T-helper 1 cell (primary cell): ENCODE measurements at places on chromosomes 7 and 10.

- no peak for DNase-seq
Observed at GRCh38 chr7:139811066-139811465, 18.0 kb upstream of the TBXAS1 start.

- DNase-seq = no peak
Observed at GRCh38 chr10:129970465-129971364, 6.6 kb upstream of the EBF3 start.

DNA sequence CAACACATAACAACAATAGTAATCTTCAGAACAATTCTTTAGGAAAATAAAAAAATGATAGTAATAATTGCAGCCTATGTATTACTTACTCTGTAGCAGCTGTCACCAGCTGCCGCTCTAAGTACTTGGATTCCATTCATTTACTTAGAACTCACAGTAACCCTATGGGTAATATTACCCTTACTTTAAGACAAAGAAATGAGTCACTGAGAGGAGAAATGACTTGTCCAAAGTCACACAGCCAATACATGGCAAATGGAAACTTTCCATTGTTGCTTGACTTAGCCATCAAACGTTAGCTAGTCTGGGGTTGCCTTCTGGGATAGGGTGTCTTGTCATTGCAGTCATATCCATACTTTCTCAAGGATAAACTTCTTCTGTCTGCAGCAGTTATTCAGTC lies 3.6 kb downstream of the CCNY start:
- DNase-seq = peak; percentile 75

DNA sequence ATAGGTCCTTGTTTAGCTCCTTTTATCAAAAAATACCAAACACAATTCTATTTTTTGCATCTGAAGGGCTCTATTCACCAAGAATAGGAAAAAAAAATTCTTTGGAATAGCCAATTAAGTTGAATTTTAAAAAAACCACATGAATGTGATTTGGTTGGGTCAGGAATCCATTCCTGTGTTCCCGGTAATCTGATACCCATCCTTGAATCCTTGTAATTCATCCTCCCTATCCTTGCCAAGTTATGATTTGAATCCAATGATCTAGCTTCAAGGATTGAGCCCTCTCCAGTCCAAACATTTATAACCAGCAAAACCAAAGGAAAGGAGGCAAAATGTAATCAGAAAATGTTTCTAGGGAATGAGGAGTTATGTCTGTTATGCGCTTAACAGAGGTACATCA lies 86.6 kb downstream of the CFAP58 start:
- DNase-seq = no peak

DNA sequence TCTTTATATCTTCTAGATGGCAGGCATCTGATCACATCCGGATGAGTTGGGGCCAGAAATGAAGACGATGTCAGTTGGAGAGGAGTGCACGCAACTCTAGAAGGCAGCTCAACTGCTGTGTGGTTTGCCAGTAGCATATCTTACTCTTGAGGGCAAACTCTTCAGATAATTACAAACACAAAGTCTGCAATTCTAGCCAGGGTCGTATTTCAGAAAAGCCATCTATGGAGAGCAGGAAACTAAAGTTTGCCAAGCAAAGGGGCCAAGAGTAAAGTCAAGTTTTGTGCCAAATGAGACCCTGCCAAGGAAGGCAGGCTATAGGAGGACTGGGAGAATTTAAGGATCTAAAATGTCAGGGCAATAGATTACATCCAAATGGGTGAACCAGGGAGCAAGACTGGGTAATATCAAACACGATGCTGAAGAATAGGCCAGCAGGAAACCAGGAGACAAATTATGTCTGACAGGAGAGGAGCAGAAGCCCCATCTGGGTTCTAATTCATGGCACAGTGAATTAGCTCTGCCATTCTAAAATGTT lies 312.5 kb upstream of the SEMA3C start:
- DNase-seq = no peak

GRCh38 chr7:86867163-86867762 lies 192.2 kb downstream of the ELAPOR2 start:
- no peak for DNase-seq

DNA sequence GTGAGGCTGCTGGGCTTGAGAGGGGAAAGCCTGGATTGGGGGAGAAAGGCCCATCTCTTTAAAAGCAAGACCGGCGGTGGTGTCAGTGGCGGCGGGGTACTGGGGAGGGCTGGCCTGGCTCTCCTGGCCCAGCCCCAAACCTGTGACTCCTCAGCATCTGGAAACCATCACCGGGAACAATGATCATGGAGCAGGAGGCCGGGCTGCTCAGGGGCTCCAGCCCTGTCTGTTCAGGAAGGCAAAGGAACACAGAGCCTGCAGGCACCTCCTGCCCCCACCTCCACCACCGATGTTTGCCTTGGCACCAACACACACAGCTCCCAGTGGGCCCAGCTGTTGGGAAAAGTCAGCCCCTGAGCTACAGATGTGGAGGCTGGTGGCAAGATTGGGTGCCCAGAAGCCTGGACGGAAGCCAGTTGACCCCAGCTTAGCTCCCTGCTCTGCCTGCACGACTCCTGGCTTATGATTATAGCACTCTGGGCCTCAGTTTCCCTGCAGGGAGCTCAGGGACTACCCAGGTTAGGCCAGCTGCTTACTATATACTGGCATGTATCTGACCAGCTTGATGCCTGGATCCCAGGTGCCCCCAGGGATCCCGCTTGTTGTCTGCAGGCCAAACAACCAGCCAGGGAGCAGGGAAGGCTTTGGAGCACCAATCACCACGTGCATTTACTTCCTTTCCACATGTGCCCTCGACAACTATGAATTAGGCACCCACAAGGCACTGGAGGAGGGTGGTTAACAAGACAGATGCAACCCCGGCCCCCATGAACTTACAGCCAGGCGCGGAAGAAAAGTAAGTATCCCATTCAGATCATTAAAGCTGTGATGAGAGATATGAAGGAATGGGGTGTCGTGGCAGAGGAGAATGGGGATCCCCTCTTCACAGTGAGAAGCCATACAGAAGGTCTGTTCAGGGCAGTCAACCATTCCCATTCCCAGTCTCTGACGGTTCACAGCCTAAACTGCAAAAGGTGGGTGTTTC lies 37.3 kb downstream of the ZCCHC24 start:
- DNase-seq = no peak

DNA sequence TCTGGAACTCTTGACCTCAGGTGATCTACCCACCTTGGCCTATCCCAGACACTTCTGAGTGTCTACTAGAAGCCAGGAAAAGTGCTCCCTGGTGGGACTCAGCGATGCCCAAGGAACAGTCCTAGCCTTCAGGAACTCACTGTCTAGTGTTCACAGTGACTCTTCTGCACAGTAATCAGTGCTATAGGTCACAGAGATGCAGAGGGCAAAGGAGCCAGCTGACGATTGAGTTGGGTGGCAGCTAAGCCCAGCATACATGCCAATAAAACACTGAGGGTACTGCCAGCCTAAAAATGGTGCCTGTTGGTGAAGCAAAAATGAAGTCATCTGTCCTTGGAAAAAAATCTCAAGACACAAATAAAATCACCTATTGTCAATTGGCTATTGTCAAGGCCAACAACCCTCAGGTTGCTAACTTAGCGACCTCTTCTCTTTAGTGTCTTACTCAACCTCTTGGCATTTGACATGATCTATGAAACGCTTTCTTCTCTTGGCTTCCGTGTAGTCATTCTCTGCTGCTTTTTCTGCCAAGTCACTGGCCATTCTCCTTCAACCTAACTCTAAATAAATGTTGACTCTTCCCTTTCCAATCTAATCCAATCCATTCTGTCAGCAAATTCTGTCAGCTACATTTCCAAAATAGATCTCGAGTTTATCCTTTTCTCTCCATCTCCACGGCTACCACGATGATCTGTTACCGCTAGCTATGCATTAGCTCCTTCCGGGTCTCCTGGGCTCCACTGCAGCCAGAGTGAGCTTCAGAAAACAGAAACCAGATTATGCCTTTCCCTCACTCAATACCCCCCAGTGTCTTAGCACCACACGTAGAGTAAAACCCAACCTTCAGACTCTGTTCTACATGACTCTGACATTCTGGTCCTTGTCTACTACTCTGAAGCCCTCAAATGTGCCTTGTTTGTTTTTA lies 99.2 kb downstream of the ATXN7L1 start:
- DNase-seq = no peak
